Activated CD4-positive, alpha-beta T cell treated with anti-CD3 and anti-CD28 coated beads, Interleukin-2, amount 10 ng/mL, durations not matched to agents 7 days and 5 days (primary cell): ENCODE measurements at places on chromosomes 13 and 19.

DNA sequence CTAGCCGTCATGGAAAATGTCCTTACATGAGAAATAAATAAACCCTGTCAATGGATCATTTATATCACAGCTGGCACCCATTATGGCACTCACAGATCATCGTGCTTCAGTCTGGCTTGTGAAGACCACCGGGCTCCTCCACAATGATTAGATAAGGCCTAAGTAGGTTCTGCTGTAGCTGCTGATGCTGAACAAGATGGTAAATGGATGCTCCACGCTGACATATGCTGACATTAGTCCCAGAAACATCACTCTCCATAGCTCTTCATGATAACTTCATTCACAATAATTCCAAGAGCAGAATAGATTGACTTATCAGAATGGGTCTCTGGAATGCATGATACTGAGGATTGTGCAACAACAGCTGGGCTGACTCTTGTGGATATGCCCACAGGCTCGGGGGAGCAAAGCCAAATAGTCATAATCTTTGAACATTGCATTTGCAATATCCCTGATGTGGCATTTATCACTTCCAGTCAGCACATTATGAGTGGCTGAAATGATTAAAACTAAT, 63.8 kb upstream of the RXFP2 start:
- H3K27ac ChIP-seq, result no peak overlapping the region
- no peaks in the 10 kb centered on the region for H3K36me3 ChIP-seq
- no peak for DNase-seq
- no peaks in the 10 kb centered on the region for H3K27me3 ChIP-seq
- no peak overlapping the region for H3K4me3 ChIP-seq

GRCh38 chr19:7561325-7561724, 25.8 kb downstream of the PNPLA6 start:
- H3K27me3 ChIP-seq, result no peaks in the 10 kb centered on the region
- no peak overlapping the region for H3K4me3 ChIP-seq
- peaks cover 29% of the 10 kb centered on the region for H3K36me3 ChIP-seq
- no peak for DNase-seq
- peaks cover 4% of the 10 kb centered on the region for H3K4me1 ChIP-seq

- H3K27me3 ChIP-seq, result no peaks in the 10 kb centered on the region
- H3K27ac ChIP-seq, result peak overlapping the region; percentile 96
- H3K4me3 ChIP-seq, result peak overlapping the region; percentile 71
- peaks cover 6% of the 10 kb centered on the region for H3K36me3 ChIP-seq
- DNase-seq, result peak; percentile 75
Measured at GRCh38 chr19:38049105-38049649, 142.2 kb downstream of the SIPA1L3 start.

DNA sequence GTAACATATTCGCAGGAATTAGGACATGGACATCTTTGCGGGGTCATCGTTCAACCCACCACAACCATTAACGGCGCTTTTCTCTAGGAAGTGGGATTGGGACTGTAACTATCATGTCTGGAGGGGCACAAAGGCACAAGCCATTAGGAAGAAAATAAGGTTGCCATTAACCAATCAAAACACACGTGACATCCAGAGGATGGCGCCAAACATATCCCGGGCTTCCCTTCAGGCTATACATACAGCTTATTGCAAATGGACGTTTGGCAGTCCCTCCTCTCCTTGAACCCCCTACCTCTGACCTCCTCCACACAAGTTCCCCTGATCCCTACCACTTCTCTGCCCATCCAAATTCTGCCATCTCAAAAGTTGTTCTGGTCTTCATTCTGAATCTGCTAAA, 26.6 kb upstream of the GSX1 start:
- no peak overlapping the region for H3K27ac ChIP-seq
- DNase-seq, result no peak
- no peak overlapping the region for H3K4me3 ChIP-seq

DNA sequence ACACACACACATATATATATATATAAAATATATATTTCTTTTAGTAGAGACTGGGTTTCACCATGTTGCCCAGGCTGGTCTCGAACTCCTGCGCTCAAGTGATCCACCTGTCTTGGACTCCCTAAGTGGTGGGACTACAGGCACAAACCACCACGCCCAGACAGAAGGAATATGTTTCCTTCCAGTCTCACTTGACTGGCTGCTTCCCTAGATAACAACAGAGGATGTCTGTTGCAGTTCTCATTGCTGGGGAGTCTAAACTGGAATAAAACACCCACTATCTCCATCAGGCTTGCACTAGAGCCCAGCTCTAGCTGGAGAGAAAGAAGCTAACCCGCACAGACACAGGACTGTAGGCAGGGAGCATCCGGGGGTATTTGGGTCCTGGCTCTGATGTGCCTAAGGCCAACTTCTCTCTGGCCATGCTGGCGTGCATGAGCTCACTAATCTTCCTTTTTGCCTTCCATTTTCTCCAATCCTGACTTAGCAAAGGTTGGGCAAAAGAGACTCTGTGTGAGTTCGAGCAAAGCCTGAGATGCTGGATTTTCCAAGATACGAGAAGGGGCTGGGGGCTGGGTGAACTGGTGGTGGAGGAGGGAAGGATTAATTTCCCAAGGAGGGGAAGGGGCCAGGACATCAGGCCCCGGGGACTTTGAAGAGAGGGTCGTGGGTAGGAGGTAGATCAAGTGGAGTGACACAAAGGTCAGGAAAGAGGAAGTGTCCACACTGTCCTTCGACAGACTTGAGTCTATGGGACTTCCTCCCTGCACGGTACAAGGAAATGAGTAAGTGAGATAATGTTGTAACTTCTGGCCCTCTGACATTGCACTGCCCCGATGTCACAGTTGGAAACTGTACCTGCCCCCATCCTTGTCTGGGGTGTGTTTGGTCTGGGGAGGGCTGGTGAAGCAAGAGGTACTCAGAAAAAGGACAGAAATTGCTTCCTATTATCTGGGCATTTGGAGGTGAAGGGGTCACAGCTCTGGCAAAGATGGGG, 22.5 kb upstream of the ALOX5AP start:
- H3K4me3 ChIP-seq, result no peak overlapping the region
- DNase-seq, result no peak
- H3K27me3 ChIP-seq, result peaks cover 3% of the 10 kb centered on the region
- no peaks in the 10 kb centered on the region for H3K36me3 ChIP-seq
- H3K27ac ChIP-seq, result no peak overlapping the region

DNA sequence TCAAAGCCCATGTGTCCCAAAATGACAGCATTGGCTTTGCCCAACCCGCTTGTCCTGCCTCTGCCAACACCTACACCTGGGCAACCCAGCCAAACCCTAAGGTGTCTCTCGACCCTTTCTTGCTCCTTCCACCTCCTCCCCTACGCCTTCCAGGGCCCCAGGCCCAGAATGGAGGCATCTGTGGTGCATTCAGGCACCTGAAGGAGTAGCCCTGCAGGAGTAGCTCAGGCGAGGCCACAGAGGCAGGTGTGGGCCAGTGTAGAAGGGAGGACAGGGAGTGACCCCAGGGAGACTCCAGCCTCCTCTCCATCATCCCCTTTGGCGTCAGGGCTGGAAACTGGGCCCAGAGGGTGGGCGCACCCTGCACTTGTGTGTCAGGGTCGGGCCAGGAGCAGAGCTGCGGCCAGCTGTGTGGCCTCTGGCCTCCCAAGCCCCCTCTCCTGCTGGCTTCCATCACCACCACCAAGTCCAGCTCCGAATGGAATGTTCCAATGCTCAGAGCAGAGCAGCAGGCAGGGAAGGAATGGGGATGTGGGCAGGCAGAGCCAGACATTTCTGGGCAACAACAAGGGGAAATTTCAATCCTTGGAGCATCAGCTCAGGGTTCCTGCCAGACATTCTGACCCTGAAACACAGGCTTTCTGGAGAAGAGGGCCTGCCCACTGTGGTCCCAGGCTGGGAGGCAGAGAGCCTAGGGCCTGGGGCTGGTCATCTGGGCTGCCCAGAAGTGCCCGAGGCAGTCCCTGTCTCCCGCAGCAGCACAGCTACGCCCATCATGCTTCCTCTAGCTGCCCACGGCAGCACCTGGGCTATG, 16.4 kb downstream of the PLEKHF1 start:
- H3K4me3 ChIP-seq, result peak overlapping the region; percentile 47
- H3K27me3 ChIP-seq, result no peaks in the 10 kb centered on the region
- H3K4me1 ChIP-seq, result peaks cover 67% of the 10 kb centered on the region
- H3K36me3 ChIP-seq, result peaks cover 16% of the 10 kb centered on the region
- no peak for DNase-seq
- peak overlapping the region; percentile 78 for H3K27ac ChIP-seq

DNA sequence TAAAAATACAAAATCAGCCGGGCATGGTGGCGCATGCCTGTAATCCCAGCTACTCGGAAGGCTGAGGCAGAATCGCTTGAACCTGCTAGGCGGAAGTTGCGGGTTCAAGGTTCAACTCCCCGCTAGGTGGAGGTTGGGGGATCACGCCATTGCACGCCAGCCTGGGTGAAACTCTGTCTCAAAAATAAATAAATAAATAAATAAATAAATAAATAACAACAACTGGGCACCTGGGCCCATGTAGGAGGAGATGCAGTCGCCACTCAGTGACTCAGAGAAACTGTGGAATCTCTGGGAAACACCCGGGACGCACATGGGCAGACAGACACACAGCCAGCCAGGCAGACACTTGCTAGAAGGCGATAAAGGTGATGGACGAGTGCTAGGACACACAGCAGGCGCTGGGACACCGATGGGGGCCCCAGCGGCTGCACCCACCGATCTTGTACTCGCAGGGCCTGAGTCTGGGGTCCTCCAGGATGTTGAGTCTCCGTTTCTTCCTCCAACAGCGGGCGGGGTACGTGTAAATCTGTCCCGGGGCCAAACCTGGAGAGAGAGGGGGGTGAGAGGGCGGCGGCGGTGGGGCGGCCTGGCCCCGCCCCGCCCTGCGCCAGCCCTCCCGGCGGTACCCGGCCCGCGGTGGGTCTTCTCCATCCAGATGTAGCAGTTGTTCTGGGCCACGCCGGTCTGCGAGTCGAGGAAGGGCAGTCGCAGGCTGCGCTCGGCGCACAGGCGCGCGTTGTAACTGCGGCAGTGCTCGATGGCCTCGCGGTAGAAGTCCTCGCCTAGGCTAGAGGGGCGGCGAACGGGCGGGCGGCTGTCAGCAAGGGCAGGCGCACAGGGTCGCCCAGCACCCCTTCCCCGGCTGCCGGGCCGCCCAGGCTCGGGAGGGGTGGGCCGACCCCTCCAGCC, 1.8 kb downstream of the DPF1 start:
- H3K4me3 ChIP-seq, result no peak overlapping the region
- peaks cover 39% of the 10 kb centered on the region for H3K27me3 ChIP-seq
- no peak overlapping the region for H3K27ac ChIP-seq
- no peaks in the 10 kb centered on the region for H3K36me3 ChIP-seq
- DNase-seq, result no peak

DNA sequence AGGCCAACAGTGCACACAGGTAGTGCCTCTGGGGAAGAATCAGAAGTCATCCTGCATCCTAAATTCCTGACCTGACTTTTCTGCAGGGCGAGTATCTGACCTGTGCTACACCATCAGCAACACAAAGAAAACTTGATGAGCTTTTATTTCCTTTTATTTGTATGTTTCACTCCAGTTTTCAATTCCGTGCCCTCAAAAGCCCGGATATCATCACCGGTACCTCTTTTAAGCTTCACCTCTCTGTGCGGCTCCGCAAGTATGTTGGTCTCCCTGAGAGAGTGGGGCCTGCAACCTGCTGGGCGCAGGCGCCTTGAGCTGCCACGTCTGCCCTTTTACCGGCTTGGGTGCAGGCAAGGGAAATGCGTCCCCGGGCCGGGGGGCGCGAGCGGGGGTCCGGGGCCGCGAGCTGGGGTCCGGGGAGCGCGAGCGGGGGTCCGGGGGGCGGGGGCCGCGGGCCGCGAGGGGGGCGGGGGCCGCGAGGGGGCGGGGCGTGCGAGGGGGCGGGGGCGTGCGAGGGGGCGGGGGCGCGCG, 4.3 kb upstream of the DUXA start:
- peaks cover 4% of the 10 kb centered on the region for H3K36me3 ChIP-seq
- H3K27me3 ChIP-seq, result peaks cover 2% of the 10 kb centered on the region
- H3K27ac ChIP-seq, result no peak overlapping the region
- DNase-seq, result no peak
- peak overlapping the region; percentile 54 for H3K4me3 ChIP-seq
- peaks cover 9% of the 10 kb centered on the region for H3K4me1 ChIP-seq

DNA sequence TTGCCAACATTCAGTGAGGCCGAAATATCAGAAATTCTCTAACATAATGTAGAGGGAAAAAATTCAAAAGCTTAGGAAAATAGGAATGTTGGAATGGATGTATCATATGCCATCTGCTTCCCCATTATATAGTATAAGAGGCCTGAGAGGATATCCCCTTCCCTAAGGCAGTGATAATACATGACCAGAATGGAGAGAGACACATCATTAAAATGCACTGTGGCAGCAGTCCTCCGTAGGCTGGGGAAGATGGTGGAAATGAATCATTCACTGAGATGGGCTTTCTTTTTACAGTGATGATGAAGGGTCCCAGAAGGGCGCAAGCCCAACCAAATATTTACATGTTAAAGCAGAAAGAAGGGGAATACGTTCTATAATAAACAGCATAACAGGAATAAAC, 799.1 kb upstream of the SPRY2 start:
- no peaks in the 10 kb centered on the region for H3K27me3 ChIP-seq
- H3K4me3 ChIP-seq, result no peak overlapping the region
- no peaks in the 10 kb centered on the region for H3K36me3 ChIP-seq
- H3K27ac ChIP-seq, result no peak overlapping the region

- no peak overlapping the region for H3K4me3 ChIP-seq
- no peak overlapping the region for H3K27ac ChIP-seq
- H3K36me3 ChIP-seq, result no peaks in the 10 kb centered on the region
- H3K4me1 ChIP-seq, result no peaks in the 10 kb centered on the region
Measured at GRCh38 chr13:91381371-91381770, 17.1 kb upstream of the GPC5 start.

GRCh38 chr13:110448230-110448629, 113.3 kb downstream of the RAB20 start:
- no peak overlapping the region for H3K27ac ChIP-seq
- peaks cover 18% of the 10 kb centered on the region for H3K27me3 ChIP-seq
- DNase-seq, result no peak
- H3K4me3 ChIP-seq, result no peak overlapping the region
- H3K36me3 ChIP-seq, result no peaks in the 10 kb centered on the region

GRCh38 chr13:40381935-40382764, 284.3 kb downstream of the FOXO1 start:
- peaks cover 5% of the 10 kb centered on the region for H3K36me3 ChIP-seq
- H3K4me1 ChIP-seq, result peaks cover 31% of the 10 kb centered on the region
- H3K27me3 ChIP-seq, result peaks cover 1% of the 10 kb centered on the region
- no peak overlapping the region for H3K4me3 ChIP-seq
- no peak overlapping the region for H3K27ac ChIP-seq

DNA sequence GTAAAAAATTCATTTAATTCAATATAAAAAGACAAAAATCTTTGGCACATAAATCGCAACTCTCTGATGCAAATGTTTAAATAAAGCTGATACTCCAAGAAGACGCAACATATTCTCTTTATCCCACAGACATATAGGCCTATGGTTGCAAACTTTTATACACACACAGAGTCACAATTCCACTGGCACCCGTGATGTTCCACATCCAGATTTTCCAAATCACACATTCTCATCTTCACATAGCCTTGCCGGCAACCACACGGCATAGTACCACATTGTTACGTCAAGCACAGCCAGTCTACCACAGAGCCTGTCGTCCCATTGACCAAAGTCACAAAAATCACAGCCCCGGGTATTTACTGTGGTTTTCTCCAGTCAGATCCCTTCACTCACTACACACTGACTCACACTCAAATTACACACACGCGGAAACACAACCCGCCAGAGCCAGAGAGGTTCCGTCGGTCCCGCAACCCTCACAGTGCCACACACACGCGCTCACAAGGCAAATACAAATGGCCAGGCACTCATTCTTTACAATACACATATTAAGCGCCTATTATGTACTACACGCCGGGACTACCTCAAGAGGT, 546 bp upstream of the ZNF546 start:
- peak overlapping the region; percentile 89 for H3K4me3 ChIP-seq
- H3K36me3 ChIP-seq, result peaks cover 47% of the 10 kb centered on the region
- H3K27me3 ChIP-seq, result no peaks in the 10 kb centered on the region
- peaks cover 33% of the 10 kb centered on the region for H3K4me1 ChIP-seq

GRCh38 chr13:52737965-52738364, 1.7 kb downstream of the CNMD start:
- H3K4me1 ChIP-seq, result peaks cover 4% of the 10 kb centered on the region
- no peaks in the 10 kb centered on the region for H3K36me3 ChIP-seq
- DNase-seq, result no peak
- peaks cover 48% of the 10 kb centered on the region for H3K27me3 ChIP-seq
